ENCODE measurements at places on chromosomes 11 and 22. TPM values are rescaled to one million over a fixed set of nuclear protein-coding genes. Genes with fewer than 3 reads are reported as not detected.

DNA sequence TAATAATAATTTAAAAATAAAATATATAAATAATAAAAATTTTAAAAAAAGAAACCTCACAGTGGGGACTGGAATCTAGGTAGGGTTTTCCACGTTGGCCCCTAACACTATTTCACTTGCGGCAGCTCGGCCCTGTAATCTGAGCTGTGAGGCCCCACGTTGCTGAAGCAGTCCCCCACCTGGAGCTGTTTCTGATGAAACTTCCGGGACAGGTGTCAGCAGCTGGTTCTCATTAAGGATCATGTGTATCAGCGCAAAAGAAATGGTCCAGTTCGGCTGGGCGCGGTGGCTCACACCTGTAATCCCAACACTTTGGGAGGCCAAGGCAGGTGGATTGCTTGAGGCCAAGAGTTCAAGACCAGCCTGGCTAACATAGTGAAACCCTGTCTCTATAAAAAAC lies 17.3 kb downstream of the RHOD start:
- DNase-seq = no peak

SMTN gene
- 20.9 TPM for total RNA-seq

P2RX6 gene
- total RNA-seq = 0.28 TPM

DNA sequence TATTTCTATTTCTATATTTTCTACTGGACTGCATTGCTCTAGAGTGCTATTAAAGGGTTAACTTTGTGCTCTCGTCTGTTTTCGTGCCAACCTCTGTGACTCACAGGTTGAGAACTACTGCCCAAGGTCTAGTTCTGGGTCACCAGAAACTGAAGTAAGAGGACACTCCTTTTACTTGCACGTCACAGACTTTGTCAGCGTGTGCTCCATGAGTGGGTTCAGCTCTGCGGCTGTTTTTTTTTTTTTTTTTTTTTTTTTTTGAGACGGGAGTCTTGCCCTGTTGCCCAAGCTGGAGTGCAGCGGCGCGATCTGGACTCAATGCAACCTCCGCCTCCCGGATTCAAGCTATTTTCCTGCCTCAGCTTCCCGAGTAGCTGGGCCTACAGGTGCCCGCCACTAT lies 49.8 kb downstream of the CLMP start:
- no peak for DNase-seq

DNA sequence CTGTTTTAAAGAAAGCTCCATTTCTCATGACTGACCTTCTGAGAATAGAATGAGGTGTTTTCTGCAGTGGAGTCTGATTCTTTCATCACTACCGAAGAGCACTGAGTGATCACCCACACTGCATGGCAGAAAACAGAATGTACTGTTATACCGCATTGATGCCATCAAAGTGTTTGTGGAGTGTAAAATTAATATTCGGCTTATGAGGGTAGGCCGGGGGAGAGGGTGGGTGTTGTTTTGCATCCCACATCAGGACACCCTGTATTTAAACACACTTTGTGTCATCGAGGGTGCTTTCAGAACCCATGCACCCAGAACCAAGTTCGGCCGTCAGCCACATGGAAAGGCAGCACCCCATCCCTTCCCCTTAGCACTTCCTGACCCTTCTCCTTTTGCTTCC lies 41.3 kb upstream of the ETS1 start:
- no peak for DNase-seq

ANGPTL5 gene
- not detected for total RNA-seq

DNA sequence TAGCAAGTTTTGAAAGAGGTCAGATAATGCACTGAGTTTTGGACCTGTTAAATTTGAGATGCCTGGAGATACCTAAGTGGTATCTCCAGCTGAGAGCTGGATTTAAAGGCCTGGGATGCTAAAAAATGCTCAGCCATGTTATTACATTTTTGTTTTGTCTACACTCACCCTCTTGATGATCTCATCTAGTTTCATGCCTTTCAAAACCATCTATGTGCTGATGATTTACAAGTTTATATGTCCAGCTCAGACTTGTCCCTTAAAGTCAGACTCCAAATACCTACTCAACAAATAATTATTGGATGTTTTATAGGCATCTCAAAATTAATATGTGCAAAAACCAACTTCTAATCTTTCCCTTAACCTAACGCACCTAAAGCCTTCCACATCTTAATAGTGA lies 103.6 kb upstream of the OR9G4 start:
- DNase-seq = no peak

HORMAD2 gene
- 1.5 TPM for total RNA-seq

DNA sequence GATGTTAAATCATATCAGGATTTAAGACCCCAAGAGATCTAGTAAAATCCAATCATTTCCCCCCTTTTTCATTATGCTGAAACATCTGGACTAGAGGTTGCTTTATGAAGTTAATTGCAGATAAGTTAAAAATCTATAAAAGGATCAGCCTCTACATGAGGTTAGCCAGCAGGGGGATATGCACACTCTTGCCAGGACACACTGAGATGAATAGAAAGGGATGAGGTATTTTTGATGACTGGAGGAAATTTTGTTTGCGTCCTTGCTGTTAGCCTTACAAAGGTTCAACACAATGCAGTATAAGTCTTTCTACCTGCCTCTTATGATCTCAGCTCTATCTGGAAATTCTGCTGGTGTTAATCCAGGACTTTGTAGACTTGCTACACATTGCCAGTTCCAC lies 1034.3 kb downstream of the LRRC4C start:
- DNase-seq = no peak

HMOX1 gene
- total RNA-seq = 35.9 TPM

DNA sequence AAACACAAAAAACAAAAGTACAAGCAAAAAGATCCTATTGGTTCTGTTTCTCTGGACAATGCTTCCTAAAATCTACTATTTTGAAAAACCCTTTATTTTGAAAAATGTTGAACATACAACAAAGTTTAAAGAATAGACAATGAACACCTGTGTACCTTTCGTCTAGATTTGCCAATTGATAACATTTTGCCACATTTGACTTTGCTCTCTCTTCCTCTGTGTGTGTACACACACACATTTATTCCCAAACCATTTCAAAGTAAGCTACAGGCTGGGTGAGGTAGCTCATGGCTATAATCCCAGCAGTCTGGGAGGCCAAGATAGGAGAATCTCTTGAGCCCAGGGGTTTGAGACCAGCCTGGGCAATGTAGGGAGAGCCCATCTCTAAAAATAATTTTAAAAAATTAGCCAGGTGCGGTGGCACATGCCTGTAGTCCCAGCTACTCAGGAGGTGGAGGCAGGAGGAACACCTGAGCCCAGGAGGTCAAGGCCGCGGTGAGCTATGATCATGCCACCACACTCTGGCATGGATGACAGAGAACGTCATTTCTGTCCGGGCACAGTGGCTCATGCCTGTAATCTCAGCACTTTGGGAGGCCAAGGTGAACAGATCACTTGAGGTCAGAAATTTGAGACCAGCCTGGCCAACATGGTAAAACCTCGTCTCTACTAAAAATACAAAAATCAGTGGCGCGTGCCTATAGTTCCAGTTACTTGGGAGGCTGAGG lies 5.3 kb upstream of the PSMC3 start:
- peak; percentile 83 for DNase-seq

ISX gene
- total RNA-seq = not detected

GRCh38 chr11:66883016-66883965 lies 26.4 kb downstream of the LRFN4 start:
- no peak for DNase-seq

DNA sequence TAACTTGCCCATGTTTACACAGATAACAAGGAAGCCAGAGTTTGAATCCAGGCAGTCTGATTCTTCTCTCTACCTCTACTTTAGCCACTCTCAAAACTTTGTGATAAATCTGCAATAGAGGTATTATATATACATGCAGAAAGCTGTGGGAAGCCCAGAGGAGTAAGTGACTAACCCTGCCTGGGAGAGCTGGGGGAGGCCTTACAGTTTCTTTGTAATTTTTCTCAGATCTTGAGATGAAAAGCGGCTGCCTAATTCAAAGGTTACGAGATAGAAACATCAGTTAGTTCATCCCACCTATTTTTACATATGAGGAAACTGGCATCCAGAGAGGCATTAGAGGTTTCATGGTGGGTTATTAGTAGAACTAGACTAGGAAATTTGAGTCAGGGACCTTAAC lies 4.9 kb downstream of the STIM1 start:
- no peak for DNase-seq

DNA sequence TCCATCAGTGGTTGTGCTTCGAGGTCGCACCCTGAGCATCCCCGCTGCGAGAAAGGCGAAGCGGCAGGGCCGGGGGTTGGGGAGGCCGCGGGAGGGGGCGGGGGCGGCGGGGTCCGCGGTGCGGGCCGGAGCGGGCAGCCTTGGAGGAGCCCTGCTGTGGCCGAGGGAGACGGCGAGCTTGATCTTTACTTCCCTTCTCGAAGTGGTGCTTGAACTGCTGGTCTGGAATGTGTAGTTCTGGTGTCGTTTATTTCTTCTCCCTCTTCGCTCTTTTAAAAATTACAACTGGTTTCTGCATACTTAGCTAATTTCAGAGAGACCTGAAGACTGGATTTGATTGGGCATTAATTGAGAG lies 1.1 kb downstream of the APLP2 start:
- DNase-seq = no peak

DNA sequence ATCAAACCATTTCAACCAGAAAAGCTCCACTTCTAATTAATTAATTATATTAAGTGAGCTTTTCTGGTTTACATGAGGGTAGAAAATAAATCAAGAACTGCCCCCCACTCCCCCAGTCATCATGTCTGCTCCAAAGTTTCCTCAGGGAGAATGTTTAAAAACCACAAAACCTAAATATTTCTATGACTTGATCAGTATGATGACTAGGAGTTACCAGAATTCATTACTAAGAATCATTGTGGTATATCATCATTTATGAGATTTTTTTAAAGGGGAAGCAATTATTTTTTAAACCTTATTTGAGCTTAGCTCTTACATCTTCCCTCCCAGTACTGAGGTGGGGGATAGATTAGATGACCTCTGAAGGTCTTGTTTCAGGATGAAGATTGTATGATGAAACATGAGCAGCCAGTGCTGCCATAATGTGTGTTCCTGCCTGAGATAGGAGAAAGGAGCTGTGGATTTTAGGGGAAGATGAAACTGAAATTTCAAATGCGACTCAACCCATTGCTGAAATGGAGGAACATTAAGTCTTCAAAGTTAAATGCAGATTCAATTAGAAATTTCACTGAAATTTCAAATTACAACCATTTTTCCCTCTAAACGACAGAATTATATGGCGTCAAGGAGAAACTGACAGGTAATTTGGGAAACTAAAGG lies 401.3 kb upstream of the CADM1 start:
- no peak for DNase-seq

GLYAT gene
- total RNA-seq = 270 TPM

DNA sequence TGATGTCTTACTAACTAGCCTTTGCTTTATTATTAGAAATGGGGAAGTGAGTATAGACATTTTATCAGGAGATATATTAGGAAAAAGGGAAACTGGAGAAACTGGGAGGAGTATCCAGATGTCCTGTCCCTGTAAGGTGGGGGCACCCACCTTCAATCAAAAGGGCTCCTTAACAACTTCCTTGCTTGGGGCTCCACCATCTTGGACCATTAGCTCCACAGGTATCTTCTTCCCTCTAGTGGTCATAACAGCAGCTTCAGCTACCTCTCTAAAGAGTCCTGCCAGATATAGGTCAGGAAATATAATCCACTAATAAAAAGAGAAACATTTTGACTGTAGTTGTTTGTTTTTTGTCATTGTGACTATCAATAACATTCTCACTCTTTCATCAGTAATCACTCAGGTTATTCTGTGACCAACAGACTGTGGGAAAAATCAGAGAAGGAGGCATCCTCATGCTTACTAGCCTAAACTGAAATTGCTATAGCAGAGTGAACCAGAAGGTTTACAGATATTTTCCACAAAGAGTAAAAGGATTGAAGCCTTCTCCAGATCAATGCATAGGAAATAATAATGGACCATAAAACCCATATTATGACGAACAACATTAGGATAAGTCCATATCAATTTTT lies 10.4 kb downstream of the OR51B4 start:
- DNase-seq = no peak

GRCh38 chr22:39291523-39291922 lies 27.9 kb downstream of the RPL3 start:
- DNase-seq = no peak

DNA sequence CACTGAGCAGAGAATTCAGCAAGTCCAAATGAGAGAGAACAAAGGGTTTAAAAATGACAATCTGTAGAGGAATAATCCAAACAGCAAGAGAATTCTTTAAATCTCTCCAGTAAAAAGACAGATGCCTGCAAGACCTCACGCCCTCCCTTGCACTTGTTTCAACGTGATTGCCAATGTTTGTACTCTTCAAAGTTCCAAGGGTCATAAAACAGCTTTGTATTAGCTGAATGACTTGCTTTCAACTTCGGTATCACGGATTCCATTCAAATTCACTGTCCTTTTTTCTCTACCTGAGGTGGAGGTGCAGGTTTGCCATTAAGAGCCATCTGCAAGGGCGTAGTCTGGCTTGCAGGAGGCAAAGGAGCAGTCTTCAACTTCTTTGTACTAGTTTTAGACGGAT lies 41.1 kb upstream of the CHRNA10 start:
- DNase-seq = no peak

DNA sequence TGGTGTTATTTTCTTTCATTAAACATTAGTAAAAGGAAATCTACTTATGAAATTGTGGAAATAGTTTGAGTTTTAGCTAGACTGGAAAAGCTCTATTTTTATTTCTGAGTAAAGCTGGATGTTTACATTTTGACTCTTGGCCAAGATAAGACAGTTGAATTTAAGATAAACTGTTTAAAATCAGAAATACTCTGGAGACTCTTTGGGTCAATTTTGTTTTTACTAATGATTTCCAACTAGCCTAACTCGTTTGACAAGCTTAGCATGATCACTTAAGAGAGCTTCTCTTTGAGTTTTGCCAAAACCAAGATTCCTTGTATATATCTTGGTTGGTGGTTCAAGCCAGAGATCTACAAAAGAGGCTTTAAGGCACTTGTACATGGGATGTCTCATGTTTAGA lies 724.8 kb upstream of the LUZP2 start:
- no peak for DNase-seq

DNA sequence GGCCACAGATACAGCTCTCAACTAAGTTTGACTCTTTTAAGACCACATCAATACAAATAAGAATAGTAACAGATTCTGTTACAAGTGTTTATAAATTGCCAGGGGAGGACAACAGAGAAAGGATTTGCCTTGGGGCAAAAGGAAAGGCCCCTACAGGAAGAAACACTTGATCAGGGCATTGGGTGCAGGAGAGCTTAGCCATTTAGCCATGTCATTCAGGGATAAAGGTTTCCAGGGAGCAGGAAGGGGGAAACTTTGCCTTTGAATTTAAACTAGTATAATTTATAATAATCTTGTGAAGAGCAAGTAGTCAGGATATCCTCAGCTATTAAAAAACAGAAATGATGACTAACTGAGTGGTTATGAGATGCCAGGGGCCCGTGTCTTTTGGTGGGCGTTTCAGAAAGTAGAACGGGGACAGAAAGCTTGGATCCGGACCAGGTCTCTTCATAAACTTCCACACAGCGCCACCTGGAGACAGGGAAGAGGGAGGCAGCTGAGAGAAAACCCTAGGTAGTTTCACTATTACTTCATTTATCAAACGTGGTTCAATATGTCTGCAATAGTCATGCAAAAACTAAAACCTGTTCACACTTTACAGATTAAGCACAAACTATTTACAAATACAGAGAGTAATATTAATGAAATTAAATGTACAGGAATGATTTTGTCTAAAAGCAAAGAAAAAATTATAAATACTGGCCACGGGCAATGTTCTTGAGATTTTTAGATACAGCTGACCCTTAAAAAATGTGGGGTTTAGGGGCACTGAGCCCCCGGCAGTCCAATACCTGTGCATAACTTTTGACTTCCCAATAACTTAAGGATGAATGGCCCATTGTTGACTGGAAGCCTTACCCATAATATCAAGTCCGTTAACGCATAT lies 11.0 kb upstream of the SLC5A4 start:
- DNase-seq = peak; percentile 75

GRCh38 chr11:75453916-75454655 lies 21.1 kb upstream of the KLHL35 start:
- DNase-seq = no peak

P2RY6 gene
- 0.25 TPM for total RNA-seq

Data from left lobe of liver (tissue), 2 donors.